ENCODE measurements at places on chromosomes 13 and 19.

GRCh38 chr13:39777527-39778061 lies 122.1 kb downstream of the COG6 start:
- DNase-seq: no peak

GRCh38 chr19:22545751-22546150 lies 88.4 kb upstream of the ZNF492 start:
- no peak for DNase-seq

- DNase-seq: no peak
Measured at GRCh38 chr19:29878973-29879654, 62.9 kb upstream of the URI1 start.

GRCh38 chr13:25468325-25469168 lies 96.8 kb downstream of the ATP8A2 start:
- DNase-seq: no peak

DNA sequence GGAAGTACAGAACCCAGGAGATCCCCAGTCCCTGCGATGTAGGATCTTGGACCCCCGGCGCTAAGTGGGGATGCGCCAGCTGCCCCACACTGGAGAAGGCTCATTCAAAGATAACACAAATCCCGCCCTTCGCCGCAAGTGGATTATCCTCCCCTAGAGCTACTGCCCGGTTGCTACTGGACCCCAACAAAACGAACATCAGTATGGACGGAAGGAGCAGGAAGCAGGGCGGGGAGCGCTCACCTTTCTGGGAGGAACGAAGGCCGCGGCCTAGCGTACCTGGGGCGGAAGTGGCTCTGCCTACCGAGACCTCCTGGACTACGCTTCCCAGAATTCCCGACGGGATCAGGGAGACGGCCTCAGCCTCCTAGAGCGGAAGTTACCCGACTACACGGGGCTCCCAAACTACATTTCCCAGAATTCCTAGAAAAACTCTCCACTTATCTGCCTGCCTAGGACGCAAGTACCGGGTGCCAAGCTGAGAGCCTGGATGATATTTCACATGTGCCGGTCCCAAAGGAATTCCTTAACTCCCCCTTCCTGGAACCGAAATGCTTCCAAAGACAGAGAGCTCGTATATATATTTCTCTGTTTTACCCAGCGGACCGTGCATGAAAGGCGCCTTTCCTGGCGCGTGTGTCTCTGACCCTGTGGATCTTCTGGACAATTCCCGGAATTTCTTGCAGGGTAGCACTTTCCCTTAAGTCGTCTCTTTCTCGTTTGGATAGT lies at the start of gene ZNF112:
Gene ZNF112 (minus strand): TSS at position 298 of the 729 bp plus-strand sequence. CDS start 16,141 bp downstream, outside the sequence.
- no peak for DNase-seq

DNA sequence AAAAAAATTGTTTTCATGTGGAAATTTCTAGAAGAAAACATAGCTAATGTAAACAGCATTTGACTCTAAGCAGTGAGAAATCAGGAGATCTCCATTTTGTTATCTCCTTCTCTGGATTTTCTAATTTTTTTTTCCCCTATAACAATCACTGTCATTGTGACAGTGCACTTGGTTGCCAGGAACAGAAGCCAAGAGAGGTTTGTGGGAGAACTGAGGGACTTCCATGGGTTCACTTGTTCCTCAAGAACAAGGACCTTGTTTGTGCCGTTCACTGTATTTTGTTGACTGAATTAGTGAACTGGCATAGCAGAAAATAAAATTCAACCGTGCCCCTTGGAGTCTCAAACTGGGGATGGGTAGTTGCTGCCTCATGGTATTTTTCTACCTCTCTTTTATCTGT lies 17.1 kb downstream of the SHISA7 start:
- no peak for DNase-seq

GRCh38 chr13:43113603-43114002 lies 90.2 kb downstream of the DNAJC15 start:
- no peak for DNase-seq

DNA sequence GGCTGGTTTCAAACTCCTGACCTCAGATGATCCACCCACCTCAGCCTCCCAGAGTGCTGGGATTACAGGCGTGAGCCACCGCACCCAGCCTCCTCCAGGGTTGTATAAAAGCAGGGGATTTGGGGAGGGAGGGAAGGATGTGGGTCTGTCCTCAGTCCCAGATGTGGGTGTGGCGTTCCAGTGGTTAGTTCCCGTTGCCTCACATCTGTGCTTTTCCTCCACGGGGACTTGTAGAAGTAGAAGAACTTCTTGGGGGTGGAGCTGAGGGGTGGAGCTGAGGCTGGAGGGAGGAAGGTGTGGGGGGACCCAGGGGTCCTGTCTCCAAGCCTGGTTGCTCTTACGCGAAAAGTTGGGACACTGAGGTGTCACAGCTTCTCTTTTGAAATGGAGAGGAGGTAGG lies 514 bp upstream of the MCEMP1 start:
- no peak for DNase-seq

GRCh38 chr13:26653842-26654241 lies 96.4 kb downstream of the WASF3 start:
- no peak for DNase-seq

- no peak for DNase-seq
Measured at GRCh38 chr19:30668521-30669155, 296.5 kb downstream of the ZNF536 start.
